Right atrium auricular region (tissue), 2 donors: ENCODE measurements at places on chromosomes 13 and 19.

DNA sequence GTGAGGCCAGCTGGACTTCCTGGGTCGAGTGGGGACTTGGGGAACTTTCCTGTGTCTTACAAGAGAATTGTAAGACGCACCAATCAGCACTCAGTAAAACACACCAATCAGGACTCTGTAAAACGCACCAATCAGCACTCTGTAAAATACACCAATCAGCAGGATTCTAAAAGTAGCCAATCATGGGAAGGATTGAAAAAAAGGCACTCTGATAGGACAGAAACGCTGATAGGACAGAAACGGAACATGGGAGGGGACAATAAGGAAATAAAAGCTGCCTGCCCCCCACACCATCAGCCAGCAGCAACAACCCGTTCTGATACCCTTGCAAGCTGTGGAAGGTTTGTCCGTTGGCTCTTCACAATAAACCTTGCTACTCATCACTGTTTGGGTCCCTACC lies 73.1 kb upstream of the SGCG start:
- H3K27ac ChIP-seq, result no peak overlapping the region
- no peak for DNase-seq
- no peaks in the 10 kb centered on the region for H3K27me3 ChIP-seq
- H3K36me3 ChIP-seq, result no peaks in the 10 kb centered on the region
- no peak overlapping the region for H3K4me3 ChIP-seq

DNA sequence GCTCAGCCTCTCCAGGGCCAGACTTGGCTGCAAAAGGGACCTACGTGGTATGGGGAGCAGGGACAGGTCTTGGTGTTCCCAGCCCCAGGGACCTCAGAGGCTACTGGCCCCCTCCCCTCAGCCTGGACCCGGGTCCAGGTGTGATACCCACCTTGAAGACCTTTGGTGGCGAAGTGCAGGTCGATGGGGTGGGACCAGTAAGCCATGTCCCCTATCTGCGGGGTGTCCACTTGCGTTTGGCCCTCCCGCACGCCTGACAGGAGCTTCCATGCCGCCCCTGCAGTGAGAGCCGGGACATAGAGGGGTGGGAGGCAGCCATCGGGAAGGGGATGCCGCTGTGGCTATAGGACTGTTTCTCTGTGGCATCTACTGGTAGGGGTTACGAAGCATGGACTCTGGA lies 4.0 kb upstream of the TGFB1 start:
- no peaks in the 10 kb centered on the region for H3K36me3 ChIP-seq
- DNase-seq, result no peak
- no peak overlapping the region for H3K27ac ChIP-seq
- H3K27me3 ChIP-seq, result no peaks in the 10 kb centered on the region
- H3K4me3 ChIP-seq, result no peak overlapping the region

DNA sequence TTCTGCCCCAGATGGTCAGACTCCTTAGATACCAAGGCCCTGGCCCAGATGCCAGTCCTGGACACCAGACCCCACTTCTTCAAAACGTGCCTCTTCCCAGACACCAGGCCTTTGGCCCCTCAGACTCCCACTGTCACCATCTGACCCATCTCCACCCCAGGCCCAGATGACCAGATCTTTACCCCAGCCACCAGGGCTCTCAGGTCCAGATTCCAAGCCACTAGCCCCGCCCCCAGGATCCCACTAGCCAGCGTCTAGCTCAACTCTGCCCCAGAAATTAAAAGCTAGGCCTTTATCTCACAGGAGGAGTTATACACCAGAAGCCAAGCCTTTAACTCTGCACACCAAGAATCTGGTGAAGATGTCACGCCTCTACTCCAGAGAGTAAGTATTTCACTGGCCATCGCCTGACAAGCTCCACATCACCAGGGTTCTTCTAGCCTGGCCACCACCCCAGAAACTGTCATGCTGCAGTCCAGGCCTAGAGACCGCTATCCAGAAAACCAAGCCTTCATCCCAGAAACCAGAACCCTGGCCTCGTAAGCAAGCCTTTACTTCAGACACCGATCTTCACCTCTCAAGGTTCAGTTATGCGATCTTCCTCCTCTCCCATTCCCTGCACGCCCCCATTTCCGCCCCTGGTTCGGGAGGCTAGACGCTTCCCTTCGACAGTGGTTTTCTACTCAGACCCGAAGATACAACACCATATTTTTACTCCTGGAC lies 595 bp downstream of the XAB2 start:
- no peaks in the 10 kb centered on the region for H3K27me3 ChIP-seq
- DNase-seq, result no peak
- peaks cover 35% of the 10 kb centered on the region for H3K4me1 ChIP-seq
- H3K4me3 ChIP-seq, result peak overlapping the region; percentile 82

DNA sequence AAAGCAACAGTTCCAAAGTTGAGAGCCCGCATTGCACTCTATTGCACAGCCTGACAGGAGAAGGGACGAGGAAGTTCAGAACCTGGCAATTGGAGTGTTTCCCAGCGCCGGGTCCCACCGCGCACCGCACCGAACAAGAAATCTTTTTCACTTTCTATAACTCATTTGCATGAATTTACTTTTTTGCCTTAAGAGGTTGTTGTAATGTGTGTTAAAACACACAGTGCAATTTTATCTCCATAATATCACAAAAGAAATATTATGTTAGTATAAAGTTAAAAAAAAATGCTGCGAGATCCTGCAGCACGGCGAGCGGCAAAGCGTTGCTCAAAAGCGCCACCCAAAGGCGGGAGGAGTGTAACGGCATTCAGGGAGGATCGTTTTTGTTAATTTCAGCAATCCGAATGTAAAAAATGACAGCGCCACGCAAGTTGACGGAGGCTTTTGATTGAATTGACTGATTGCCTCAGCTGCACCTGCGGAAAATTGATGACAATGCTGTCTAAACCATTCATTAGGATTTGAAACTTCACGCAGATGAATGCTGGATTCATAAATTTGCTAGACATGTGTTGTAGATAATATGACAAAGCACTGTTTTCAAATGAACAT lies 303.6 kb upstream of the ZNF507 start:
- H3K27me3 ChIP-seq, result no peaks in the 10 kb centered on the region
- H3K27ac ChIP-seq, result no peak overlapping the region
- H3K36me3 ChIP-seq, result no peaks in the 10 kb centered on the region
- DNase-seq, result no peak

GRCh38 chr19:14774373-14774772 lies 4.0 kb downstream of the ADGRE2 start:
- no peak overlapping the region for H3K4me3 ChIP-seq
- no peak for DNase-seq
- no peaks in the 10 kb centered on the region for H3K27me3 ChIP-seq
- H3K4me1 ChIP-seq, result no peaks in the 10 kb centered on the region
- no peak overlapping the region for H3K27ac ChIP-seq
